ENCODE measurements at places on chromosomes 11 and 22.

GRCh38 chr11:30821438-30821965, 235.3 kb upstream of the MPPED2 start:
- no peak for DNase-seq

DNA sequence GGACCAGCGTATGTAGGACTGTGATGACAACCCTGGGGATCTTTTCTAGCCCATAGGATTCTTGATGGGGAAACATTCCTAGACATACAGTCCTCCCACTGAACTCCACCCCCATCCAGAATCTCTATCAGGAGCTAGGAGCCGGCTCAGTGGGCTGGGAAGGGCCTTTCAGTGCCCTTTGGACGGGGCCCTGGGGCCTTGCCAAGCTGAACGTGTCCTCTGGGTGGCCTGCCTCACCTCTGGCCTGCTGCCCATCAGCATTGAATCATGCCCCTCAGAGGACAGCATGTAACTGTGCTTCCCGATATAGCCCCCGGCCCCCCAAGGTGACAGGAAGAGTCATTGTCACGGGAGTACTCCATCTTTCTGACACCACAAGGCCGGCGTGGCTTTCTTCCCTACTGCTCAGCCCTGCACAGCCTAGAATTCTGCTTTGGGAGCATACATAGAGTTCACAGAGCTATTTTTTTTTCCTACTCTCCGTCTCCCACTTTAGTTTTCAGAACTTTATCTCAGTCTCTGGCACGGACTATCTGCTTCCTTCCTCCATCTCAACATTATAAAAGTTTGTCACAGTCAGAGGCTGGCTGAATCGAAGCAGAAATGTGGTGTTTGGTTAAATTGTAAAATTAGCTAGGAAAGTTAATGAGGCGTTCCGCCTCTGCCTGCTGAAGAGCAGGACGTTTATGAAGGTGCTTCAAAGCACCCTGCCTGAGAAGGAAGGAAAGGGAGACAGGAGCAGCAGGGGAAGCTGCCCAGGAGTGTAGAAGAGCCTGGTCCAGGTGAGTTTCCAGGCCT, 111.9 kb downstream of the ZBTB16 start:
- no peak for DNase-seq

GRCh38 chr11:11583801-11584529, 37.8 kb downstream of the GALNT18 start:
- no peak for DNase-seq

DNA sequence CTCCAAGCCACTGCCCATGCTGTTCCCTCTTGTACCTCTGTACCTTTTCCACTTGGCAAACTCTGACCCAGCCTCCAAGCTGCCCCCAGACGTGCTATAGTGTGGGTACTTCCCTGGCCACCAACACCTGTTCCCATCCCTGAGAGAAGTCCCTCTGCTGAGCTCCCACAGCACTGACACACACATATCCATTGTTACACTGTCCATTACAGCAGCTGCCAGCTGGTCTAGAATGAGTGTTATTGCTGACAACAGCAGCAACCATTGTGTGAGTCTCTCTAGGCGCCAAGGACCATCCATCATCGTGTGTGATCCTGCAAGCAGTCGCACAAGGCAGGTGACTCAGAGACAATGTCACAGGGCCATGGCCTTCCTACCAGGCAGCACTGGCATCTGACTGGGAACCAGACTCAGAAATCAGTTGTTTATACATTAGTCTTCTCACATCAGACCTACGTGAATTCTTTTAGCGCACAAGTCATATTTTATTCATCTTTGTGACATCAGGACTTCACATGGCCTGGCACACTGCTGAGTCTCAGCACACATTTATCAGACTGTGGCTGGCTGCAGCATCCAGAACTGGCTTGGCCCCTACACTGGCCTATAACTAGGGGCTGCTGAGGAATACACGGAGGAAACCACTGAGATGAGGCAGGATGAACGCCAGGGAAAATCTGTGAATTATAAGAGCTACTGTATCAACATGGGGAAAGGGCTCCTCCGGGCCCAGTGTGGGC, 56.4 kb downstream of the SGSM3 start:
- DNase-seq = peak; percentile 57

DNA sequence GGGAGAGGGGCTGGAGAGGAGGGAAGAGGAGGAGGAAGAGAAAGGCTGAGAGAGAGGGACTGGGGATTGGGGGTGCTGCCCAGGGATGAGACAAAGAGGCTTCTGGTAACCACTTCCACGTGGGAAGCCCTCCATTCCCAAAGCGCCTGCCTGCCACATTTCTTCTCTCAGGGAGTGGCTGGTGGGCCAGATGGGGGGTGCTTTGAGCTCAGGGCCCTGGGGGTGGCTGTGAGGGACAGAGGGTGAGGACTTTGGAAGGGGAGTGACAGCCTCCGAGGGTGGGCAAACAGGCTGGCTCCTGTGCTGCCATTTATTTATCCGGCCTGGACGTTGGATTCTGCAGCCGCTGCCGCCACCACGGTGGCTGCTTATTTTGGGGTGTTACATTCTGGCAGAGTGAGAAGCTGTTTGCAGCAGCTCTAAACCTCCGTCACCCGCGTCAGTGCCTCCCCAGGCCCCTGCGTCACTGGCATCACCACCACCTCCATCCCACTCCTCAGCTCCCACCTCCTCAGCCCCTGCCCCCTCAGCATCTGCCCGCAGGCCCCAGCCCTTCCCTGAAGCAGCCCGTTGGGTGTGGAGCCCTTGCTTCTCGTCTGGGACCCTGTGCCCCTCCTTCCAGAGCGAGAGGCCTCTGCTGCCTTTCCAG, 1.6 kb downstream of the RTN4RL2 start:
- no peak for DNase-seq

- no peak for DNase-seq
Measured at GRCh38 chr11:69526453-69526810, 45.0 kb downstream of the LINC01488 start.

GRCh38 chr11:129192150-129192549, at the start of gene ARHGAP32:
ARHGAP32 (minus strand) TSS chr11:129192325; CDS start chr11:129192198, 127 bp downstream.
- no peak for DNase-seq

- no peak for DNase-seq
Measured at GRCh38 chr11:121755906-121756305, 303.1 kb upstream of the SORL1-AS1 start.

DNA sequence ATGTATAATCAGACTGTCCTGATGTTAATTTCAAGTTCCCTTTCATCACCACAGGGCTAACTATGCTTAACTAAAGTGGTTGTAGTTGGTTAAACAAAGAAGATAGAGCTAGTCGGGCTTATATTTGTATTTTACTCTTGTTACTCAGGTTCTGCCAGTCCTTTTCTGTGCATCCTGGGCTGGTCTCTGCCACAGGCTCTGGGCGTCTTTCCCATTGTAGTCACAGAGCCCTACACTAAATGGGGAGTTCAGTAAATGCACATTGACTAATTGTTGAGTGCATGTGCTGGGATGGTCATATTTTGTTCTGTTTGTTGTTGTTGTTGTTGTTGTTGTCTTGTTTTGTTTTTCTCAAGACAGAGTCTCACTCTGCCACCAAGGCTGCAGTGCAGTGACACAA, 125.4 kb upstream of the PGR start:
- no peak for DNase-seq

- DNase-seq = peak; percentile 49
Measured at GRCh38 chr11:14249121-14249963, 109.6 kb downstream of the RRAS2 start.
